Midbrain (tissue), 1 donor: ENCODE measurements at places on chromosomes 12 and 14.

- no peak for DNase-seq
Measured at GRCh38 chr12:97323154-97323553, 139.4 kb upstream of the RMST start.

GRCh38 chr14:93023802-93024434 lies 91.8 kb downstream of the ITPK1 start:
- DNase-seq: no peak

GRCh38 chr12:2970744-2971143 lies 11.5 kb downstream of the TEAD4 start:
- no peak for DNase-seq

GRCh38 chr12:26244503-26244902 lies 49.1 kb downstream of the SSPN start:
- no peak for DNase-seq

- DNase-seq: no peak
Measured at GRCh38 chr12:1618489-1618888, 10.5 kb upstream of the WNT5B start.

DNA sequence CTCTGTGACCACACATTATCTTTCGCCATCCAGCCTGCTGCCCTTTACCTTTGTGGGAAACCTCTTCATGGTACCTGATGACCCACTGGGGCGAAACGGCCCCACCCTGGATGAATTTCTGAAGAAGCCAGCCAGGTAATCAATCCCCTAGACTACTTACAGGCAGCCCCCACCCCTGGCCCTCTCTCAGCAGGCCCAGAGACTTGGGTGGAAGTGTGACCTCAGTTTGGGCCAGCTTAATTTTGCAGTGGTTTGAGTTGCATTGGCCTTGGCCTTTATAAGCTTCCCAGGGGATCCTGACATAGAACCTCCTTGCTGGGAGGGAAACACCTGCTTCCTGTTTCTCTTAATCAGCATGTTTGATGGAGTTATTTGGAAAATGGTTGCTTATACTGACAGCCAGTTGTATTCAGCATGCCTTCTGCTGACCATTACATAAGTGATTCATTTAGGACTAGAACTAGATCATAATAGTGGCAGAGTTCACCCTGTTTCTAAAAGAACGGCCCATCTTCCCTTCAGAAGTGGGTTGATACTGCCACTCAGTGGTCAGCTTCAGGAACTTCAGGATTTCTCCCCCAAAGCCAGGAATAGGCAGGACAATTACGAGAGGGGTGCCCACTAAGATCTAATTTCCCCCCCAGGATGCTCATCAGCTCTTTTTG lies 6.1 kb downstream of the SDR39U1 start:
- peak; percentile 71 for DNase-seq

DNA sequence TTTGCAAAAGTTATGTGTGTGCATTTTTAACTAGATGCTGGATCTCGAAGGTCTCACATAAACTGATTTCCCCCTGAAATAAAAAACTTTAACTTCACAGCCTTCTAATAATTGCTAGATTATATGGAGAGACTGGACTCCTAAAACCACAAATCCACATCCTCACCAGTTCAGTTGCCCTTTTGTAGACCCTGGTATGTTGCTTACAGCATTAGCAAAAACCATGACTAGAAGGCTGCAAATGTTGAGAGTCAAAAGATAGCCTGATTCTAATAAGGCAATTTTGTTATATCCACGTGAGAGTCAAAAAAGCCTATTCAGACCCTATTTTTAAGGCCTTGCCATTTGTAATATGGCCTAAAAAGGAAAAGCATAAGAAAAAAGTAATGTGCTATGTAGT lies 37.4 kb downstream of the RASSF8 start:
- no peak for DNase-seq

DNA sequence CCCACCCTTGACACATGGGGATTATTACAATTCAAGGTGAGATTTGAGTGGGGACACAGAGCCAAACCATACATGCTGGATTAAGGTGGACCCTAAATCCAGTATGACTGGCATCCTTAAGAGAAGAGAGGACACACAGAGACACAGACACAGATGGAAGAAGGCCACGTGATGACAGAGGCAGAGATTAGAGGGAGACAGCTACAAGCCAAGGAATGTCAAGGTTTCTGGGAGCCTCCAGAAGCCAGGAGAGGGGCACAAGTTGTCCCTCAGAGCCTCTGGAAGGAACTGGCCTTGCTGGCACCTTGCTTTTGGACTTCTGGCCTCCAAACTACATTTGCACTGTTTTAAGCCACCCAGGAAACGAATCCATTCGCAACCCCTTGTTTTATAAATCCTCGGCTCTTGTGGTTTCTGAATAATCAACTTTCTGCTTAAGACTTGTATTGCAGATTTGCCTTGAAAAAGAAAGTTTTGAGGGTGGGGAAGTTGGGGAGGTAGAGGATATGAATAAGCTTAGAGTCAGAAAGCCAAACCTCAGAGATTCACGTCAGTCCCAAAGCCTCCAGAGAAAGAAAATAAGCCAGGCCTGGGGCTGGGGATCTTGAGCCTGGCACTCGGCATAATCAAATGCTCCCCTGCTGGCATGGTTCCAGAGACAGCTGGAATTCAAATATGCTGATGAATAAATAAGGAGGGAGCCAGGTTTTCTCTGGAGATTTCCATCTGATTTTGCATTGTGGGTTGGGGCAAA lies 224.2 kb upstream of the PWP1 start:
- DNase-seq: no peak

DNA sequence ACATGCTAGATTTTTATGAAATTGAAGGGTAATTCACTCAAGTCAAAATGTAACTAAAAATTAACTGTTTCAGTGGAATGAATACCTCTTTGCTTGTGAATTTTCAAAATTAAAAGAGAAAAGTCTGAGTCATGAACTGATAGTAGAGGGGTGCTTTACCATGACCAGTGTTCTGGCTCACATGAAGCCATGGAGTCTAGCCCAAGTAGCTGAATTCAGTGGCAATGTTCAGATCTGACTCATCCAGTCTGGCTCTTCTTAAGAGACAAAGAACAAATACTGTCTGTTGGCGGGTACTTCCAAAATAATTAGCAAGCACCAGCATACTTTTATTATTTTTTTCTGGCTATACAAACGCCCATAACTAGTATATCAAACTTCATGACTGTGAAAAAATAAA lies 366.3 kb upstream of the GARIN6 start:
- DNase-seq: no peak

DNA sequence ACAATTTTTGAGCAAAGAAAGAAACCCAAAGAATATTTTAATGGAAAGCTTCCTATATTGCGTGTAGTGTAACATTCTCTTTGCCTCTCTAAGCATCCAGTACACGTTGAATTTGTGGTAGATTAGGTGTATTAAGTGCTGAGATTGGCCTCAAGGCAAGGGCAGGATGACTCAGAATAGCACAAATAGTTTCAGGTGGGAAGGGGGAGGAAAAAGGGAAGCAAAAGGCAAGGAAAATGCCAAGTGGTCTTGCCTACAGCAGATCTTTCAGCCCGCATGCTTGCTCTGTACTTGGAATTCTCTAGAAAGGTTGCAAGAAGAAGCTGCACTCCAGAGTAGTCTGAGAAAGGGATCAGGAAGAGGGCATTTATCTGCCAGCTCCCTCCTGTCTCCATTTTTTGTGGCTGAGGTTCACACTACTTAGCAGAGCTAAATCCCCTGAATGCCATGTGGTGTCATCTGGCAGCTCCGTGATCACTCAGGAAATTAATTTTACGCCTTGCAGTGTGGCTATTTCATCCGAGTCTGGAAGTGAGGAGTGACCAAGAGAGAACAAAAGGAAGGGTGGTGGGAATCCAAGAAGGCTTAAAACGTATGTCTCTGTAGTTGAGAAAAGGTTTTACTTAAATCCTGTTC lies 28.5 kb downstream of the CDKN1B start:
- DNase-seq: no peak

DNA sequence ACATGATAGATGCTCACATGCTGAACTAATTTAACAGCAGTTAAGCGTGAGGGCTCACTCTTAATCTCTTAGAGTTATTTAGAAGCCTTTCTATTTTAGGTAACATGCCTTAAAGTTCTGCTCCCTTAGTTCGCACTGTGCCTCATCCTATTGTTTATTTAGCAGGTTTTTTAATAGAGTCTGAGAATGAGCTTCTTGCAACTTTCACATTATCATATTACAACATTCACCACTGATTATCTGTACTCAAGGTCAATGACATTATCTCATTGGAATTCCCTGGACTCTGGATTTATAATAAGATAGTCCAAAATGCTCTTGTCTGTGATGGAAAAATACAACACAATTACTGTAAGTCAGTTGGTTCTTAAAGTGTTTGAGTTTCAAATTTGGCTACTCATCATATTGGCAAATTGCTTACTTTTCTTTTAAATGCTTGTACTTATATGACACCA lies 183.6 kb upstream of the SLC38A2 start:
- DNase-seq: no peak

DNA sequence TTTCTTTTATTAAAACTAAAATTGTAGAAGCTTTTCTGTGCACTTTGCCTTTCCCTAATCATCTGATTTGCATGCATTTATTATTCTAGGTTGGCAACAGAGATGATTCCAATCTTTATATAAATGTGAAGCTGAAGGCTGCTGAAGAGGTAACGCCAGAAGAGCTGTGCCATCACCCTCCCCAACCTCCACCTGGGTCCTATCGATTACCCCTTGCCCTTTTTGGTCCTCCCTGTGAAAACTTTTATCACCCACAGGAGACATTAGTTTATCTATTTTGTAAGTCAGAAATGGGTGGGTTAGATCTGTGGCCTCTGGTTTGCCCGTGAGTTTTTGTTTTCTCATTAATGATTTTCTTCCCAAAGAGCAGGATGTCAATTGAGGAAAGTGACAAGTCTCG lies 22.8 kb downstream of the MTHFD1 start:
- DNase-seq: no peak

GRCh38 chr14:35963209-35963608 lies 137.1 kb downstream of the BRMS1L start:
- DNase-seq: no peak

DNA sequence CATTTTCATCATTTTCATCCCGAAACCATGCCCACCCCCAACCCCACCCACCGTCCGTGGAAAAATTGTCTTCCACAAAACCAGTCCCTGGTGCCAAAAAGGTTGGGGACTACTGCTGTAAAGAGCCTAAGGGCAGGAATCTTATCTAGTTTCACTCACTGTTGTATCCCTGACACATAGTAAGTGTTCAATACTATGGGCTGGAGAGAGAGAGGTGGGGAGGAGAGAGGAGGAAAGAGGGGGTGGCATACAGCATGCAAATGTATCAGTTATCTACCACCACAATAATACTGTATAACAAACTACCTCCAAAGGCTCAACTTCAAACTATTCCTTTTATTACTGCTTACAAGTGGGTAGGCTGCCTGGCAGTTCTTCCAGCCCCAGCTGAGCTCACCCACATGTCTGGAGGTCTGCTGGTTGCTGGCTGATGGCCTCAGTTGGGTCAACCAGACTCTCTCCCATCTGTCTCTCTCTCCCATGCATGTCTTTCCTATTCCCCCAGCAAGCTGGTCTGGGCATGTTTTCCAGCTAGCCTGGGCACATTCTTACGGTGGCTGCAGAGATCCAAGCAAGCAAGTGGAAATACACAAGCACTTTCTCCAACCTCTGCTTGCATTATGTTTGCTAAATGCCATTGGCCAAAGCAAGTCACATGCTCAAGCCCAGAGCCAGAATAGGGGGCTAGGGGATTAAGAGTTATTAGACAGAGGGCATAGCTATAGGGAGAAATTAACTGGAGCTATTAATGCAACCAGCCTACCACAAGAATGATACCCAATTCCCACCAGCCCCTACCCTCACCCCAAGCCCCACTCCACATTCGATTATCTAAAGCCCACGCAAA lies 31.6 kb upstream of the FICD start:
- no peak for DNase-seq

DNA sequence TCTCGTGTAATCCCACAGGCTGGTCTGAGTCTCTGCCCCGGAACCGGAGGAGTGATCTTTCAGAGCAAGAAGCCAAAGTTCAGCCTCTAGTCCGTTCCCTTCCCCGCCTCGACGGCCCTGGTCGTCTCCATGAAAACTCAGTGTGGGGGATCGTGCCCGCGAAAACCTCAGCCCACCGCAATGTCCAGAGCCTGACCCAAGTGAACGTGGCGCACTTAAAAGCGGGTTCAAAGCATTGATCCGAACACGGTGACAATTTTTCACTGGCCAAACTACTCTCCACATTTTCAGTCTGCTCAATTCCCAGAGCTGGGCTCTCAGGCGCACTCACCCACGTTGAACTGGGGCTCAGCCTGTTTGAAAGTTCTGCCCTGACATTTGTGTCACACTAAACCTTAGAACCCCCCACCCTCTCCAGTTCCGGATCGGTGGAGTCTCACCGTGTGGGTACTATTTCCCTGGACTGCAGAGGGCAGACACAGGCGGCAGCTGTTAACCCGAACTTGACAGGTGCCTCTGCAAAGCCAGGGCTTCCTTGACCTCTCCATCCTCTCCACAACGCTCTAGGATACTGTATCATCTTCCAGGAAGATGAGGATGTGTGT lies 886 bp upstream of the PRICKLE1 start:
- DNase-seq: no peak

- DNase-seq: no peak
Measured at GRCh38 chr12:18703321-18703720, 34.5 kb downstream of the PLCZ1 start.

- DNase-seq: no peak
Measured at GRCh38 chr14:91839749-91840148, 27.6 kb downstream of the TC2N start.

DNA sequence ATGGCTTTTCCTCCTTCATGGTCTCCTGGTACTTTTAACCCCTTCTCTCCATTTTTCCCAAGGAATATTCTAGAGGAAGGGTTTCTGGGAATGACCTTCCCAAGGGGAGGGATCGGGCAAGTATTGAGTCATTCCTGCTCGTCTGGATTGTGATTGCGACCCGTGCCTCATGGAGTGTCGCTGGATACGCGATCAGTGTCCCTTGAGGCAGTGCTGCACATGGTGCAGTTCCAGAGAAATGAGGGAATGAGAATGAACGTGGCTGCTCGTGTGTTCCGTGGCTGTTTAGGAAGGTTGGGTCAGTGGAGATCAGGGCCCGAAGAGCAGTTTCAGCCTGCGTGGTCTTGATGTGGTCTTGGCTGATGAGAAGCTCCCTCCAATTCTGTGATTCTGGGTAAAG lies 234.4 kb downstream of the CACNA1C start:
- no peak for DNase-seq

- no peak for DNase-seq
Measured at GRCh38 chr12:123741937-123742572, 20.0 kb upstream of the DNAH10 start.

- peak; percentile 52 for DNase-seq
Measured at GRCh38 chr14:91158091-91158790, 44.4 kb downstream of the DGLUCY start.

DNA sequence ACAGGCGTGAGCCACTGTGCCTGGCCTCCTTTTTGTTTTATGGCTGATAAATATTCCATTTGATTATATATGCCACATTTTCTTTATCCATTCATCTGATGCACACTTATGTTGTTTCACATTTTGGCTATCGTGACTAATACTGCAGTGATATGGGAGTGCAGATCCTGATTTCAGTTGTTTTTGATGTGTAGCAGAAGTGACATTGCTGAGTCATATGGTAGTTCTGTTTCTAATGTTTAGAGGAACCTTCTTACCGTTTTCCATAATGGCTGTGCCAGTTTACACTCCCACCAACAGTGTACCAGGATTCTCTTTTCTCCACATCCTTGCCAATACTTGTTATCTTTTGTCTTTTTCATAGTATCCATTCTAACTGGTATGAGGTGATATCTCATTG lies 235.9 kb downstream of the ERC1 start:
- no peak for DNase-seq

- no peak for DNase-seq
Measured at GRCh38 chr14:100252684-100253083, 13.7 kb downstream of the YY1 start.

GRCh38 chr12:41739066-41739465 lies 405.6 kb downstream of the GXYLT1 start:
- DNase-seq: no peak

GRCh38 chr12:45612044-45612794 lies 117.3 kb upstream of the ARID2 start:
- DNase-seq: no peak
